Stimulated activated CD8-positive, alpha-beta memory T cell treated with anti-CD3 and anti-CD28 coated beads, Interleukin-4, amount 100 ng/mL, for 24 hours (primary cell): ENCODE measurements at places on chromosomes 11 and 22.

GRCh38 chr11:24587635-24588034, 90.8 kb downstream of the LUZP2 start:
- no peak for DNase-seq

DNA sequence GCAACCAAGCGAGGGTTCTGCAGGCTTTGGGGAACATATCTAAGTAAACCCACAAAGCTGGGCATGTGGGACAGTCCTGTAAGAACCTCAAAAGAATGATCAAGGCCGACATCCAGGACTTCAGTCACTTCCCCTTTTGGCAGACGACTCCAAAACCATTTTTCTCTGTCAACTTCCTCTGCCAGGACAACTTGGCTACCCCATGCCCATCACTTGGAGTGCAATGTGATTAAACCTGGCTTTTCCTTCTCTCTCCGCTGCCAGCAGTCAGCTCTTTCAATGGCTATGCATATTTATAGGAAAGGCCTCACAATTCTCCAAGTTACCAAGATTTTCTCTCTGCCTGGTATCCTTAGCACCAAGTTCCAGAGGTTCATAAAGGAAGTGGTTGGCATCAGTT, 78.9 kb downstream of the C11orf58 start:
- no peak for DNase-seq

DNA sequence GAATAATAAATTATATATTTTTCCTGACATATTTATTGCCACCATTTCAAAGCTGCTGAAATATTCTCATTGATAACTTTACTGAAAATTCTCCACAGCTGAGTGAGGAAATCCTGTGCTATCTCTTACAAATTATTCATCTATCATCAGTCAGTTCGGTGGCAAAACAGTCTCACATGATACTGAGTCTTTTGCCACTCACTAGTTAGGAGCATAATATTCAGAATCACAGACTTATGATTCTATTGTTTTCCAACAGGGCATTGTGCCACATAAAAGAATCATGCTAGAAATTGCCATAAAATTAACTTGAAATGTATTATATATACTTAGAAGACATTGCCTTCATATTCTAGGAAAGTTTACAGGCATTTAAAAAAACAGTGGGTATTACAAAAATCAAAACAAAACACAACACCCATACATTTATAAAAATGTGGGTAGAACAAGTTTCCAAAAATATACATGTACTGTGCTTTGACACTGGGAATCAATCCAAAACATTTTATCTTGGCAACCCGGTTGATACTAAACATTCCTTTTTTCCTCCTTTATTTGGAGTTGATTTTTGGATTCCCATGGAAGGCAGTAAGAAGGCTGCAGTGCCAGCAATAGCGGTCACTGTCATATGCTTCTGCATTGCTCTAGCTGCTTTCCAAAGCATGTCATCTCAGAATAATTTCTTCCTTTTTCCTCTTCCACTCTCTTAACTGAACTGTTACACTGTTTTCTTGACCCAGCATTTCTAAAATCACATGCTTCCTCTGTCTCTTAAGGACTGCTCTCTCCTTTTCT, 42.5 kb downstream of the ATG16L2 start:
- DNase-seq = no peak

DNA sequence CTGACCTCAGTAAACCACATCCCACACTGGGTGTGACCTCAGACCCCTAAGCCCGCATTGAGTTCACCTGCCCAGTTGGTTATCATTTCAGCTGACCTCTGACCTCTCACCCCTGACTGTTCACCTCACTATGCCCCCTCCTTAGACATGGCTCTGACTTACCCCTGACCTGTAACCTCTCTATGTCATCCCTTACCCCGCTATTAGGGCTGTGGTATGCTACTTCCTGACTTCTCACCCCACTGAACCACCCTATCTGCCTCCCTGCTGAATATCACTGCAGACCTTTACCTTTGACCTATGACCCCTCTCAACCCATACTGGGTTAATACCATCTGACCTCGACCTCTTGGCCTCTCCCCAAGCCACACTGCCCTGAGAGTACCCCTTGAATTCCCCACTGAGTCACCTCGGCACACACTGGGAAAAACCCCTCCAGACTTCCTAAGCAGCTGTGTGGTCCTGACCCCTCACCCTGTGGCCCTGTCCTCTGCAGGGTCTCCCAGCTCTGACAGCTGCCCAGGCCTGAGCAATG, 8.3 kb downstream of the PLCB3 start:
- DNase-seq = no peak
